NCI-H1417 treated with DMSO at 0.1 percent for 48 hours (cell line): ENCODE measurements at places on chromosomes 1 and 21.

- DNase-seq, result no peak
Measured at GRCh38 chr1:119787776-119788175, 19.1 kb upstream of the HMGCS2 start.

DNA sequence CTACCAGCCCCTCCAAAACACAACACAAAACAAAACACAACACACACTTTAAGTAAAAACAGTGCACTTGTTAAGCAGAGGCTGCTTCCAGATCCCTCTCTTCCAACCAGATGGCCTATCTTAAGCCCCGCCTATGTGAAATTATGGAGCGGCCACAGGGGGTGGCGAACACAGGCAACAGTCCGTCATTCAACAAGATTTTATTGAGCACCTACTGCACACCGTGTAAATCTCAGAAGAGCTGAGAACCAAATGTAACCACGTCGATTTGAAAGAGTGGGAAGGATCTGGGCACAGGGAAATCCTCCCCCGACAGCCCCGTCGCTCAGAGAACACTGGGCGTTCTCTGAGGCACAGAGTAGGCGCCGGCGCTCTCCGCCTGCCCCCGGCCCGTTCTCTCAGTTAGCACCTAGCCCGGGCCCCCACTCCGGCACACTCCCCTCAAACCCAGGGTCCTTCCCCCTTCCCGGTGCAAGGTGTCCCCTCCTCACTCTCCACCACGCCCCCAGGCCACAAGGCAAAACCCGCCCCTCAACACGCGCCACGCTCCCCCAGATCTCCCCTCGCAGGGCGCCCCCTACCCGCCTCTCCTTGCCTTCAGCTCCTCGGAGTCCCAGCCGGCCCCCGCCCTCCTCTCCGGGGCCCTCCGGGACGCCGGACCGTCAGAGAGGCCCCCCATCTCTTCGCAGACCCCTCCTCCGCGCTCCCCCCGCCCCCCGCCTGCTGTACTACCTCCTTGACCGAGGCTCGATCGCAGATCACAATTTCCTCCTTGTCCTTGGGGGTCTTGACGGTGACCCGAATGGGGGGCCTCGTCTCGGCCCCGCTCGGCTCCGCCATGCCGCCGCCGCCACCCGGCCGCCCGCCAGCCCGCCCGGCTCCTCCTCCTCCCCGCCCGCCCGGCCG lies 483 bp downstream of the UBQLN4 start:
- no peak for DNase-seq

- DNase-seq, result no peak
Measured at GRCh38 chr1:75710832-75711231, 13.7 kb upstream of the ACADM start.

- no peak for DNase-seq
Measured at GRCh38 chr1:239997515-239998311, 94.0 kb upstream of the FMN2 start.

GRCh38 chr1:1683104-1683905 lies 9.3 kb downstream of the SLC35E2B start:
- DNase-seq, result no peak

- no peak for DNase-seq
Measured at GRCh38 chr1:184380468-184380867, 6.4 kb upstream of the C1orf21 start.

GRCh38 chr21:45615145-45615711 lies 28.3 kb upstream of the PCBP3 start:
- no peak for DNase-seq

DNA sequence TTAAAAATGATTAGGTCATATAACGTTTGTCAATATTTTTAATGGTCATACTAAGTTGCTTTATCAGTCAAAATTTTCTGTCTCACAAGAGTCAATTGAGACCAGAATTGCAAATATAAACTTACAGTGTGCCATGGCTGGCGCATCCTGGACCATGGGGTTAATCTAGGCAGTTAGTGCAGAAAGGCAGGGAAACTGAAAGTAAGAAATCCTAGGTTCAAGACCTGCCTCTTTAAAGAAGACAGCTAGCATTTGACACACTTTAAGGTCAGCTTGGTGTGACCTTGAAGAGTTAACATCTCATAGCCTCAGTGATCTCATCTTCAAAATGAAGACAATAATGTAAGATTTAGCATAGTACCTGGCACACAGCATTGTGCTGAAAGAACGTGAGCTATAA lies 210.0 kb upstream of the DAB1 start:
- no peak for DNase-seq

GRCh38 chr1:220770245-220770913 lies 16.3 kb upstream of the MTARC1 start:
- no peak for DNase-seq

DNA sequence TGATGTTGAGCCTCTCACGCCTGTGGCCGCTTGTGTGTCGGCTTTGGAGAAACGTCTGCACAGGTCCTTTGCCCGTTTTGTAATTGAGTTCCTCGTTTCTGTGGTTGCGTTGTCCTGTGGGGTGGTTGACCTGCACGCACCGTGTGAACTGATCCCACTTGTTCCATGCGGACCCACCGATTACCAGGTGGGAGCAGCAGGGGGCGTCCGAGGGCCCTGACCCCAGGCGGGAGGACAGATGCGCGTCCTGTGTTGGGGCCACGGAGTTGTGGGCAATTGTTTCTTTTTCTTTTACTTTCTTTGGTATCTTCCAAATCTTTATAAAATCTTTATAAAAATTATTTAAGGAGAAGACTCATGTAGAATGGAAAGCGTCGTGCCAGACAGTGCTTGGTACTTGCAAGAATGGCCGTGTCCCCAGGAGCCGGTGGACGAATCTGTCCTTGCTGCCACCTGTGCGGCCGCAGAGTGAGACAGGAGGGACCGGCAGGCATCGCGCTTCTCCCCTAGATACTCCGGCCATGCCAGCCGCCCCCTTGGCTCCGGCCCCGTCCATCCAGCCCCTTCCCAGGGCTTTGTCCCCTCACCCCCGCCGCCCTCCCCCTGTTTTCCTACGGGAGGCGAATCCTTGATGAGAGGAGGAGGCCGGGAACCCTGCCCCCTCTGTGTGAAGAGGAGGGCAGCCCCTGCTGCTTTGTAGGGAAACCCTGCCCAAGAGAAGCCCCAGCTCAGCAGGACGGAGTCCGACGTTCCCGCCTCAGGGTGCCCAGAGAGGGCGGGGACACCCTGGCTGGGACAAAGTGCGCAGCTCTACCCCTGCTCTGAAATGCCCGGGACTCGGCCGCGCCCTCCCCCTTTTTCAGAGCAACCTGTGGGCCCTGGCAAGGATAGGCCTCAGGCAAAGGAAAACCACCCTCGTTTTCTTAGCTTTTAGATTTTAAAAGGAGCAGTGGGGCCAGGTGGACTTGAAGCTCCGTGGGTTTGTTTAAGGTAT lies 41.7 kb downstream of the PRKCZ start:
- no peak for DNase-seq

GRCh38 chr1:40706626-40707025 lies 15.1 kb downstream of the NFYC start:
- no peak for DNase-seq

DNA sequence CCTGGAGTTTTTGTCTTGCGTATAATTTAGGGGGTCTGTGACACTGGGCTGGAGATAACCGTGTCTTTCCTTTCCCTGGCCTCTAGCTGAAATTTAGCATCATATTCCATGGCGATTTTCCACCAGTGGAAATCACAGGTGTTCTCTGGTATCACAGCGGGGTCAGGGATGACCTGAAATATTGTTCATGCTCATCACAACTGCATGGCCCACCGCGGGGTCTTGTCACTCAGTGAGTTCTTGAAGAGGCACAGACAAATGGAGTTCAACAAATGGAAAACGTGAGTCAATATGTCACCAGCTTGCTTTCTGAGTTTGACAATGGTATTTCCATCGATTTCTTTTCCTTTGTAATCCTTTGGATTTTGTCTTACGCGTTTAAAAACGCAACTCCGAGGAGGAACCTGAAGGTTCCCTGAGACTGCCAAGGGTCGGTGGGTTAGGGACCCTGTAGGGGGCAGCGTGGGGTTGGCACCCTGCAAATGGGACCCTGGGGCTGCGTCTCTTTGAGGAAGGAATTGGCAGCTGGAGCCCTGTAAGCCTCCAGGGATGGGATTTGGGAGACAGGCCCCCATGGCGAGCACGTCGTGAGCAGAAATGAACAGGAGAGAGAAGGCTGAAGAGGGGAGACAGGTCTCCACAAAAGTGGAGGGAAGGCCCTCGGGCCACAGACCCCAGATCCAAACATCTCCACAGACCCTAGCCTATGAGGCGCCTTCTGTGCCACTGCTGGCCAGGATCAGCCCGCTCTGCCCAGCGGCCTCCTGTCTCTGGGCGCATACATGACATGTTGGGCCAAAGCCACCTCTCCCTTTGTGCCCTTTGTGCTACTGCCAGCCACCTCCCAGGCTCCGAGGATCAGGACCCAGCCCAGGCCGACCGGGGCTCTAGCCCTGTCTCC lies 32.1 kb upstream of the RUNX3 start:
- no peak for DNase-seq

GRCh38 chr1:25819491-25820246 lies at the start of gene MTFR1L:
TSS of gene MTFR1L (plus strand) at chr1:25819954. CDS start at chr1:25823105, 3,151 bp downstream.
- no peak for DNase-seq

- no peak for DNase-seq
Measured at GRCh38 chr1:156487862-156488261, 12.7 kb downstream of the MEF2D start.

GRCh38 chr1:168520052-168520751 lies 23.6 kb downstream of the XCL2 start:
- DNase-seq, result no peak

DNA sequence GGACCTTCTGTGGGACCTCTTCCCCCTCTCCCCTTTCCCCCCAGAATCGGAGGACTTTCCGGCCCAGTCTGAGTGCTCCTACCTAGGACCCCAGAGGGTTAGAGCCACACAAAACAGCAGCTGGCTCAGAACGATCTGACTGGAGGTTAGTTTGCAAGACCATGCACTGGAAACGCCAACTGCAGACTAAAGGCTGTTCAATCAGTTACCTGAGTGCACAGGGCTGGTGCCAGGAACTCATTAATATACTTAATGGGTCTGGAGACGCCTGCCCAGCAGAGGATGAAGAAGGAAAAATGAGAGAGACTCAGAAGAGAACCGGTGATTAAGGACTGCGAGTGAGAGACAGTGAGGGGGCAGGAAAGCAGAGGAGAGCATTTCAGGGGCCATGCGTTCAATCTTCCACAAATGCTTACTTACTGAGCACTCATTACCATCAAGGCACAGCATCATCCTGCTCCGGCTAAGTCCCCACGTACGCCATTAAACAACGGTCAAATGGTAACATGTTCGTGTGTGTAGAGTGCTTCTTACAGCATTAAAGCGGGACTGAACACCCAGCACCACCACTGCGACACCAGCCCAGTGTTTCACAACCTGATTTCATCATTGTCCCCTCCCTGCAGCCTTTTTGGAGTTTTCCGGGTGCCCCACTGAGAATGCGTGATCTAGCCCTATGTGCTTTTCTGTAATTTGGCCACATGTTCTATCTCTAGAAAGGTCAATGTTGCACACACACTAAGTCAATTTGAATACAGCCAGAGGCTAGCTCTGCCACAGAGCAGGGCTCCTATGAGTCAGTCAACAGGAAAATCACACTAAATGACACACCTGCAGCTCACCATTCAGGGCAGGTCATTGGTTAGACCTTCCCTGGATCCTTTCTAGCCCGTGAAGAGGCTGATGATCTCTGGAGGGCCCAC lies 7.6 kb downstream of the ENO1 start:
- DNase-seq, result no peak

DNA sequence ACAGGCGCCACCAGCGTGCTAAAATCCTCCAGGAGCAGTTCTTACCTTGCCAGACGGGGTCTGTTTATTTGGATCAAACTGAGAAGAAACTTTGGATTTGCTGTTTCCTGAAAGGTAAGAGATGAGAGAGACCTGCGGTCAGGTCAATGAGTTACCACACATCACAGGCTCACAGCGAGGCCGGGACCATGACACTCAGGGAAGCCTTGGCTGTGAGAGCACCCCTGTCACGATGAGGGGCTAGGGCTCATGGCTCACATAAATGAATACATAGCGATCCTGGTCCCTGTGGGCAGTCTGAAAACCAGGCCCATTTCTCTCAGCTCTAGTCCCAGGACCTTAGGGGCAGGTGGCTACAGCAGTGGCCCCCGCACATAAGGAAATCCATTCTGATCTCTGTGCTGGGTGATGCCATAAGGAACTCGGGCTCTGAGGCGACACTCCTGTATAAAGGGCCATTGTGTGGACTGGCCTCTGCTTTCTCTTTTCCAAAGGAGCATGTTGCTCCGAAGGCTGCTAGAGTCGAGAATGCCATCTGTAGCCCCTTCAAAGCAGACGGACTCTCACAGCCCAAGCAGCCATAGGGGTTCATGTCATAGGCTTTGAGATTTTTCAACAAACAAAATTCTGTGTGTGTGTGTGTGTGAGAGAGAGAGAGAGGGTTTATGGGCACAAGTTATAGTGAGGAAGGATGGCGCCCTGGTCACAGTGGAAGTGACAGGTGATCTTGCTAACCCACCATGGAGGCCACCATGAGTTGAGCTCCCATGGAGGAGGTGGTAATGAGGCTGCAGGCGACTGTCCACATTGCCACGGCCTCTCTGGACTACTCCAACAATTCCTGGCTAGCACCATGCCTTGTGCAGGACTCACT lies 9.0 kb upstream of the SRM start:
- no peak for DNase-seq

- no peak for DNase-seq
Measured at GRCh38 chr1:194517567-194517966, 1331.2 kb upstream of the B3GALT2 start.

DNA sequence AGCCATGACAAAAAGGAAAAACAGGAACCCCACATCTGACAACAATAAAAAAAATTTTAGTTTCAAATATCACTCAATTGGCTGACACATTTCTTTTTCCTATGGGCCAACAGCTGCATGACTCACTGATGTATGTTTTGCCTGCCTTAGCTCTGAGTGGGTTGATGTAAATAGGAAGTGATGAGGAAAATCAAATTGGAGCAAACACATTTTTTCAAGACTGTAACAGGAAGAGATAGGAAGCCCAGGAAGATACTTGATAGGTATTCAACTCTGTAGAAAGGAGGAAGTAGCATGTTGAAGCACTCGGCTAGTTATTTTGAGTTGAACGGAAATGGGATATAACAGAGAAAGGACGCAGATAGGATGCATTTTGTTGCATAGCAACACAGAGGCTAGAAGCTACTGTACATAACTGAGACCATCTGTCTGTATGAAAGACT lies 168.0 kb upstream of the NR5A2 start:
- DNase-seq, result peak; percentile 31

GRCh38 chr1:209844695-209845407 lies 17.1 kb downstream of the UTP25 start:
- peak; percentile 76 for DNase-seq
